ENCODE measurements at places on chromosomes 6 and 20. TPM values are rescaled to one million over a fixed set of nuclear protein-coding genes. Genes with fewer than 3 reads are reported as not detected.

Gene NRN1
- 2.0 TPM for total RNA-seq

Gene BICRAL
- 10.5 TPM for total RNA-seq

Gene TBC1D22B
- 9.0 TPM for total RNA-seq

Gene COL9A3
- total RNA-seq = 35.2 TPM

GRCh38 chr6:103079867-103080266 lies 1686.4 kb downstream of the GRIK2 start:
- no peaks in the 10 kb centered on the region for H3K36me3 ChIP-seq
- no peaks in the 10 kb centered on the region for H3K27me3 ChIP-seq
- no peaks in the 10 kb centered on the region for H3K4me1 ChIP-seq

DNA sequence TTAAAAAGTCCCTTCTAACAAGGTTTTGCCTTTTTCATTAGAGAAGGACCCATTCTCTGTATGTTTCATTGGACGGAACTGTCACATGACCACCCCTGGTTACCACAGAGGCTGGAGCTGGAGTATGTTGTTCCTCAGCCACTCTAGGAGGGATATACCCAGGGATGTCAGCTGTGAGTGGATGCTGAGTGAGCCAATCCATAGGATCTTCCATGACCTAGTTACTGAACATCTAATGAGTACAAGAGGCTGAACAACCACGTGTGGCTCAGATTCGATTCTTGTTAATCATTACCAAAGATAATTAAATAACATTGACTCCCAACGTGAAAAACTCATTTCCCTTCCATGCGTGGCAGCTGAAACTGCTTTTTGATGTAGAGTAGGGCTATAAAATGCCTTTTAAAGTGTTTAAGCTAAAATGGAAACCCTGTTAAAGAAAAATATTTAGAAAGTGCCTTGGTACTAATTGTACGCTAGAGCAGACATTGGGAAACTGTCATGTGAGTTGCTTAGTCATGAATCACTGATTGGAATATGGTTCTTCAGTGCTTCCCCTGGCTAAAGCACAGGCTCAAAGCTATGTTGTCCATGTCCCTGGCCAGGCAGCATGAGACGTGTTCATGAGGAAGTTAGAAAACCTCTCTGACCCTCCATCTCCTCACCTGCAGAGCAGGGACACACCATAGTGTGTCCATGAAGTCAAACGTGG lies 256.1 kb downstream of the ZNF217 start:
- no peak overlapping the region for H3K27ac ChIP-seq
- no peaks in the 10 kb centered on the region for H3K27me3 ChIP-seq
- no peaks in the 10 kb centered on the region for H3K36me3 ChIP-seq
- H3K4me1 ChIP-seq = no peaks in the 10 kb centered on the region
- no peak for DNase-seq

- no peaks in the 10 kb centered on the region for H3K27me3 ChIP-seq
- DNase-seq = no peak
- H3K27ac ChIP-seq = no peak overlapping the region
- H3K4me1 ChIP-seq = no peaks in the 10 kb centered on the region
- H3K36me3 ChIP-seq = no peaks in the 10 kb centered on the region
Measured at GRCh38 chr6:129947797-129948196, 70.6 kb upstream of the L3MBTL3 start.

DNA sequence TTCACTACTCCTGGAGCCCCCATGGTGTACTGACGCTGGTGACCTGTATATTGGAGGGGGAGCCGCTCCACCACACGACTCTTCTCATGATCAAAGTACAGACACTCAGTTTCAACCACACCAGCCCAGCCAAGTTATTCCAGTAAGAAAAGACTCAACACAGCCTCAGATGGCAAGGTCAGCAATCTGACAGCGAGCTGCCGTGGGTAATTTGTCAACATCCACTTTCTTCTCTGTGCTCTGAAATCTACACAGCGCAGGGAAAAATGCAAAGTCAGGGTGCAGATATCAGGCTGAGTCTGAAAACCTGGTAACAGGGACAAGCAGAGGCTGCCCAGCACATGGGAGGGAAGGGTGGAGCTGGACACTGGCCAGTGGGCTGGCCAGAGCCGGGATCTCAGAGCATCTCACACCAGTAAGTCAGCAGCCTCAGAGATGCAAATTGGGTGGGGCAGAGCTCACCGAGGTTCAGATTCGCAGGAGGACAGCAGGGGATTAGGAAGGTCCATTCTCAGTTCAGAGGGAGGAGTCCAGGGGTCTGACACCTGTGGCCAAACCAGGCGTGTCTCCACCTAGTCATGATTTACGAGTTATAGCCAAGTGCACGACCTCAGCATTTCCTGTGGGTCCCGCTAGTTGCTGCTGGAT lies 44.5 kb upstream of the RPS6KA2 start:
- no peak overlapping the region for H3K27ac ChIP-seq
- no peak overlapping the region for H3K4me3 ChIP-seq
- no peaks in the 10 kb centered on the region for H3K27me3 ChIP-seq
- no peaks in the 10 kb centered on the region for H3K36me3 ChIP-seq

GRCh38 chr6:98920904-98921431 lies 26.8 kb downstream of the FBXL4 start:
- DNase-seq = no peak
- peaks cover 4% of the 10 kb centered on the region for H3K4me1 ChIP-seq
- no peak overlapping the region for H3K27ac ChIP-seq
- H3K4me3 ChIP-seq = no peak overlapping the region
- no peaks in the 10 kb centered on the region for H3K27me3 ChIP-seq

DNA sequence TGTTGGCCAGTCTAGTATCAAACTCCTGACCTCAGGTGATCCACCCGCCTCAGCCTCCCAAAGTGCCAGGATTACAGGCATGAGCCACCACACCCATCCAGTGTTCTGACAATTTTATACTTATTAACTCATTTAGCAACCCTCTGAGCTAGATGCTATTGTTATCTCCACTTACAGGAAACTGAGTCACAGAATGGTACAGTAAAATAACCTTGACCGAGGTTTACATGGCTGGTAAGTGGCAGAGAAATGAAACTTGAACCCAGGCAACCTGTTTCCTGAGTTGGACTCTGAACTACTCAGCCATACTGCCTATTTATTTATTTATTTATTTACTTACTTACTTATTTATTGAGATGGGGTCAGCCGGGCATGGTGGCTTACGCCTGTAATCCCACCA lies 6.6 kb upstream of the SIGLEC1 start:
- DNase-seq = no peak
- no peak overlapping the region for H3K4me3 ChIP-seq
- no peaks in the 10 kb centered on the region for H3K27me3 ChIP-seq
- H3K4me1 ChIP-seq = no peaks in the 10 kb centered on the region
- no peaks in the 10 kb centered on the region for H3K36me3 ChIP-seq

- H3K4me1 ChIP-seq = no peaks in the 10 kb centered on the region
- no peak overlapping the region for H3K27ac ChIP-seq
- no peaks in the 10 kb centered on the region for H3K36me3 ChIP-seq
- no peak for DNase-seq
Measured at GRCh38 chr20:62228982-62229545, 9.0 kb upstream of the HRH3 start.

DNA sequence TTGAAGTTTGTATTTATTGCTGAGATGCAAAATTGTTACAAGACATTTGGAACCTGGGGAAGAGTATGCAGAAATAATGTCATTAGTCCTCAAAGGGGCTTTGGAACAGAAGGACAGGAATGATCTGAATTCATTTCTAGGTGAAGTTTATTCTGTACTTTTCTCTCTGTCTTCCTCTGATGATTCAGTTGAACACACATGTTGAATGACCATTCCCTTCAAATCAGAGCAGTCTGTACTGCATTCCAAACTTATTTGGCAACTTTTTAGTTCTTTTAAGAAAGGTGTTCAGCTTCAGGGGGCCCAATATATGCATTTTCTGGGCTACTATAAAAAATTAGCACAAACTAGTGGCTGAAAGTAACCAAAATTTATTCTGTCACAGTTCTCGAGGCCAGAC lies 213.9 kb upstream of the LAMP5 start:
- H3K27me3 ChIP-seq = no peaks in the 10 kb centered on the region
- H3K36me3 ChIP-seq = no peaks in the 10 kb centered on the region
- no peaks in the 10 kb centered on the region for H3K4me1 ChIP-seq
- DNase-seq = no peak
- H3K4me3 ChIP-seq = no peak overlapping the region
- no peak overlapping the region for H3K27ac ChIP-seq

- no peak for DNase-seq
- peaks cover 32% of the 10 kb centered on the region for H3K27me3 ChIP-seq
Measured at GRCh38 chr6:1395941-1396908, 6.8 kb downstream of the FOXF2 start.

GRCh38 chr6:114342826-114343781 lies at the start of gene HS3ST5:
TSS of gene HS3ST5 (minus strand) at chr6:114343023. CDS start at chr6:114062845, 280,178 bp downstream.
- peak; percentile 13 for DNase-seq
- no peak within 1 kb of the TSS for H3K27ac ChIP-seq
- H3K4me1 ChIP-seq = no peaks in the 10 kb centered on the region
- H3K36me3 ChIP-seq = no peaks in the 10 kb centered on the region

- DNase-seq = no peak
- no peak overlapping the region for H3K4me3 ChIP-seq
- no peaks in the 10 kb centered on the region for H3K27me3 ChIP-seq
Measured at GRCh38 chr6:47334334-47334733, 24.6 kb upstream of the TNFRSF21 start.

GRCh38 chr20:52833901-52834300 lies 138.3 kb upstream of the TSHZ2 start:
- H3K27ac ChIP-seq = no peak overlapping the region
- no peak overlapping the region for H3K4me3 ChIP-seq
- no peaks in the 10 kb centered on the region for H3K4me1 ChIP-seq
- DNase-seq = no peak
- H3K36me3 ChIP-seq = no peaks in the 10 kb centered on the region

DNA sequence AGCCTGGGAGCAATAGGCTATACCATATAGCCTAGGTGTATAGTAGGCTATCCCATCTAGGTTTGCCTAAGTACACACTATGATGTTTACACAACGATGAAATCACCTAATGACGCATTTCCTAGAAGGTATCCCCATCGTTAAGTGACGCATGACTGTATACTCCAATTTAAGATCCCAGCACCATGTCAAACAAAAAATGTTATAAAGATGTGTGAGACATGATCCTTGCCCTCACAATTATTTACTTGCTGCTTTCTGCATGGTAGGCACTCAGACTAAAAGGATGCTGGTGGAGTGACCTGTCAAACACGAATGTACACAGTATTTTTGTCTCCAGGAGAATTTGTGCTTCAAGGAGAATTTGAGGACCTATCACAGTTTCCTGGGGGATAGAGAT lies 32.3 kb downstream of the SNAP25 start:
- no peak overlapping the region for H3K27ac ChIP-seq
- no peaks in the 10 kb centered on the region for H3K4me1 ChIP-seq
- H3K27me3 ChIP-seq = no peaks in the 10 kb centered on the region
- no peak overlapping the region for H3K4me3 ChIP-seq
- H3K36me3 ChIP-seq = no peaks in the 10 kb centered on the region

Measured in pancreas (tissue), 10 donors.